ENCODE measurements at places on chromosomes 2 and 18.

DNA sequence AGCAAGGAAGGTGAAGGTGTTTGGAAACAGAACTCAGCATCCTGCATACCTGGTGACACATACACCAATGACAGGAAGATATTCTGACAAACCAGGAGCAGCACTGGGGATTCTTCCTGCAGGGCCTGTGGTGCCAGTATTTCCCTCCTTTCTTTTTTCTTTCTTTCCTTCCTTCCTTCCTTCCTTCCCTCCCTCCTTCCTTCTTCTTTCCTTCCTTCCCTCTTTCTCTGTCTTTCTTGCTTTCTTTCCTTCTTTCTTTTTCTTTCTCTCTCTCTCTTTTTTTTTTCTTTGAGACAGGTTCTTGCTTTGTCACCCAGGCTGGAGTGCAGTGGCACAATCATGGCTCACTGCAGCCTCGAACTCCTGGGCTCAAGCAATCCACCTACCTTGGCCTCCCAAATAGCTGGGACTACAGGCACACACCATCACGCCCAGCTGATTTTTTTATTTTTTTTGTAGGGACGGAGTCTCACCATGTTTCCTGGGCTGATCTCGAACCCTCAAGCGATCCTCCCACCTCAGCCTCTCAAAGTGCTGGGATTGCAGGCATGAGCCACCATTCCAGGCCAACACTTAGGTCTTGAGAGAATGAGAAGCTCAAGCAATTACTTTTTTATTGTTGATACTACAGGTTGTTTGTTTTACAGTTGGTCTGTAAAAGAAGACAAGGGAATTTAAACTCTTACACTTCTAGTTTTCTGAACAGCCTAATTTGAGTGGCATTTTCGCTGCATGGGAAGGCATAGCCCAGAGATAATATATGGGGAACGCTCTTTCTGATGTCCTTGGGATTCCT lies 54.7 kb upstream of the GATA6 start:
- DNase-seq, result no peak

GRCh38 chr2:200360364-200360763 lies 53.9 kb downstream of the SPATS2L start:
- no peak for DNase-seq

DNA sequence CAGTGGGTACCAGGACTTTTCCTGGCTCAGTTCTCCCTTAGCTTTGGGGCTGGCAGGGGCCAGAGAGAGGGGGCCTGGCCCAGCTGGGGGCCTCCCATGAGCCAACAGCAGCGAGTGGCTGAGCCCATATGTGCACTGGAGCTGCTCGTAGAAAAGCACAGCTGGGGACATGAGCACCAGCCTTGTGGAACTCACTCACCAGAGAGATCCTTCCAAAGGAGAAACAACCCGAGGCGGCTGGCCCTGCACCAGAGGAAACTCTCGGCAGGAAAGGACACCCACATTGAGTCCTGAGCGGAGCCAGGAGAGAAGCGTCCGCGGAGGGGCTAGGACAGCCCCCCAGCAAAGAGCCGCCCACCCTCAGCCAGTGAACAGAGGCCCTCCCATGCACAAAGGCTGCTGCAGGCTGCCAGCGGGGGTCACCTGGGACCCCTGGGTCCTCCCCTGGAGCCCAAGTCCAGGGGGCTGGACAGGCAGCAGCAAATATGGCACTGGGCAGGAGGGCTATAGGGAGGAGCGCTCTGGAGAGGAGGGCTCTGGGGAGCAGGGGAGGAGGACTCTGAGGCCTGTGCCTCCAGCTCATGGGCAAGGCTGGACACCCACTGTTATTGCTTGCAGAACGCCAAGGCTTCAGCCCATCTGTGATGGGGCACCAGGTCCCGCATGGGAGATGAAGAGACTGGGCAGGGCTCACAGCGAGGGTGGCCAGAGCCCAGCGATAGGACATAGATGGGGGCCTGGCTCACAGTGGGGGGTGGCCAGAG lies 42.1 kb upstream of the SNED1 start:
- DNase-seq, result no peak

- peak; percentile 1 for DNase-seq
Observed at GRCh38 chr2:35298493-35298892, 1057.1 kb upstream of the CRIM1 start.

DNA sequence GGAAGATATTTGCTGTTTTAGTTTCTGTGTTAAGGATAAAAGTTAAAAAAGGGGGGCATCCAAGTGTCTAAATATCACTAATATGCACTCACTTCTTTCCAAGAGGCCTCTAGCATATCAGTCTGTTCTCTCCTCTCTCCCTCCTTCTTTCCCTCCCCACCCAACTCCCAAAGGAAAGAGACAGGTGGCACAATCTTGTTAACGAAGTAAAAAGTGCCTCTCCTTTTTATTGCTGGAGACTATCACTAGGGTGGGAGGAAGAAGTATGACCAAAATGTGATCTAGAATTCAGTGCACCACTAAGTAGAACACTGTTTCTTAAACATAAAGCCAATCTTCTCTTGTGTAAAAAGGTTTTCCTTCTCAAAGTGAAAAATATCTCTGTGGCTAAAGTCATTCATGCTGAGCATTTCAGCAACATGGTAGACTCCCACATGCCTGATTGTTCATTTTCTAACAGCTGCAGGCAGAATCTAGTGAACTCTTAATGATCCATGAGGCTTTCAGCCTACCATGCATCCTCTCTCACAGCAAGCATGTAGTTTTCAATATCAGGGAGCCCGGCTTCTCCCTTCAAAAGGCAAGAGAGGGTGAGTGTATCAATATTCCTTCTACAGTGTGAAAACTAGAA lies 39.5 kb downstream of the RNU4ATAC start:
- DNase-seq, result no peak

Measured in fibroblast of skin of left quadriceps (primary cell).